ENCODE measurements at places on chromosomes 4 and X.

- no peak for DNase-seq
Measured at GRCh38 chrX:3257471-3257870, 89.0 kb downstream of the MXRA5 start.

DNA sequence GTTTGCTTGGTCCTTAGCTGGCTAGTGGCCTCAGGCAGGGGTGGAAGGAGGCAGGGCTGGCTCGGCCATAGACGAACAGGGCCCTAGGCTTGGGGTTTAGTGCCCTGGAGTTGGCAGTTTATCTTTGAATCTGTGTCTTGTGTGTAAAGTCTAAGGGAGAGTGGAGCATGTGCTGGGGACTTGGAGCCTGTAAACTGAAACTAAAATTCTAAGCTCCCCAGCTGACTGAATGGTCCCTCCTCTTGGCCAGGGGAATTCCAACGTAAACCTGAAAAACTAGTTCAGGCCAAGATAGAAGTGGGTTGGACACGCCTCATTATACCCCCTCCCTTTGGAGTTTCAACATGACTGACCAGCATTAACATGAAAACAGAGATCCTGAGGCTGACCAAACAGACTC lies 46.1 kb upstream of the GPR78 start:
- DNase-seq, result no peak

DNA sequence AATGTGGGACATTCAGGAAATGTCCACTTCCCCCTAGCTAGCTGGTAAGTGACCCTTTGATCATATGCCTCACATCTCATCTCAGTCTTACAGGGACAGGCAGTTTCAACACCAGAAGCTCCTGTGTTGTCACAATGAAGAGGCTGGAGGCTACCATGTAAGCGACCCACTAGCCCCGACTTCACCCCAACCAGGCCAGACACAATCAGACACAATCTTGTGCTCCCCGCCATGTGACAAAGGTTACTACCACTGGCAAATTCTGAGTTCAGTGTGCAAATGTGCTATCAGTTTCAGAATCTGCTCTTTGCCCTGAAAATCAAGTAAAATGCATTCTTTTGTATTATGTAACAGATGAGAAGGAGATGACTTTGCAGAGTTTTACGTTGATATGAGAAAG lies 56.9 kb upstream of the STS start:
- no peak for DNase-seq

DNA sequence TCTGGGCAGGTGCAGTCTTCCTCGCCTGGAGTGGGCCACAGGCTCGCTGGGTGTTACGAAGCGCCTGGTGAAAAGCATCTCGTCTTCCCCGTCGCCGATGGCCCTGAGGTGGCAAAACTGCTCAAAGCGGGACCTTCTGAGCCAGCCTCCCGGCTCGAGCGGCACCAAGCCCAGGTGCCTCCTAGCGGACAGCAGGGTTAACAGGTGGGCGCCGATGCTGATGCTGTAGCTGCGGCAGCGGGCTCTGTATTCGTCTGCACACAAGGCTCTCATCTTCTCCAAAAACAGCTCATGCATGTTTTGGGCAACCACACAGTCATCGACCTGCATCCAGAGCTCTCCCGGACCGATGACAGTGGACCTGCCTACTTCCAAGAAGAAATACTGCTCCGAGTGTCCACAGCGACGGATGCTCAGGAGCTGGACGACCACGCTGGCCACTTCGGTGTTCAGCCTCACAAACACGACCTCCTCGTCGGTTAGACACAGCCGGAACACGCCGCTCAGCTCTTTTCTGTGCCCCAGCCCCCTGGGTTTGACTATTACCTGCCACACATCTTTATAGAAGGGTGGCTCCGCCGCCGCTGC lies 1.2 kb downstream of the IRS4 start:
- DNase-seq, result no peak

DNA sequence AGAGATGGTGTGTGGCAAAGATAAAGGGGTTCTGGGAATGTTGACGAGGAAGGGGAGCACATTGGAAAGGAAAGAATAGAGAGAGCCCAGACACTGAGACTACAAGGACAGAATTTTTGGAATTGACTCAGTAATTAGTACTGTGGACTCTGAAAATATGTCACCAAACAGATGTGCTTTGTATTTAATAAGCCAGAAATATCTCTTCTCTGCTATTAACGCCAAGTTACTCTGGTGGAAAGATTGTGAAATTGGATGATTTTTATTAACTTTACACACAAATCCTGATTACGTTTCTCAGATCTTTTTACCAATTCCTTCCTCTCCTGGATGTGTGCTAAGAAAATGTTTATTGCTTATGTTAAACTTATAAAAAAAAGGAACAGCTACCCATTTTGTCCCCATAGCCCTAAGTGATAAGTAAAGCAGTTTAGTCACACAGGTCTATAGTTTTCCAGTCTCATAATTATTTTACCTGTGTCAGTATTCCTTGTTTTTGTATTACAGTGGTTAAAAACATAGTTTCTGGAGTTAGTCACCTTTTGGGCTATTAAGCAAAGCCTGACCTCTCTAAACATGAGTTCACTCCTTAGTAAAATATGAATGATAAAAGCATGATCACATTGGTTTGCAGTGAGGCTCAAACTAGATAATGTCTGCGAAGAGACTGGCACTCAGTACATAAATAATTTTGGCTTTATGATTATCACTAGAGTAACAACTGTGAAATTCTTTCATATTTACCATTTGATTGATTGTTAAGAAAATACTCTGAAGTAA lies 1068.3 kb downstream of the STIM2 start:
- no peak for DNase-seq

DNA sequence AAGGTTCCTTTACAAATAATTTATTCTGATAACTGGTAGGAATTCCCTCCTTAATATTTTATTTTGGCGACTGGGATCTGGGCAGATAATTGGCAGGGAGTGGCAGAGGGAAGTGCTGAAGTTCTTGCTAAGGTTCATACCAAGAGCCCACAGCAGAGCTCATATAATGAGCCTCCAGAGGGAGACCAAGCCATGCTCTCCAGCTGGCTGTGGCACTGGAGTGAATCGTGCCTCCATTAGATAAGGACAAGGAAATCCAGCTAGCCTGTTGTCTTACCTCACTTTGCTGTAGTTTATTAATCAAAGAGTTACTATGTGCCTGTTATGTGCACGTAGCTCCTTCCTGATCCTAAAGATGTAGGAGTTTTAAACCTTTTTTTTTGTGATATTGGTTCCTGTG lies 1.3 kb downstream of the ASB12 start:
- no peak for DNase-seq

DNA sequence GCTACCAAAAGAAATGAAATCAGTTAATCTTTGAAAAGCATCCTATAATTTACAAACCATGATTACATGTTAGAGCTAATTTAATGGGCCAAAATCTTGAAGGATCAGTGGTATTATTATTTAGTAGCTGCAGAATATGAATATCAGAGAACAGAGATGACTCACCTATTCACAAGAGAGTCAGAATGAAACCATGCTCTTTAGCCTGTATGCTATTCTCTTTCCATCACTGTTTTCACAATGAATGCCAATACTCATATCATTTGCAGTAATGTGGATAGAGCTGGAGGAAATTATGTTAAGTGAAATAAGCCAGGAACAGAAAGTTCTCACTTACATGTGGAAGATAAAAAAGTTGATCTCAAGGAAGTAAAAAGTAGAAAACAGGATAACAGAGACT lies 414.1 kb downstream of the CENPC start:
- DNase-seq, result no peak

GRCh38 chr4:66606215-66606614 lies 935.9 kb upstream of the EPHA5 start:
- DNase-seq, result no peak

All from activated CD8-positive, alpha-beta memory T cell treated with anti-CD3 and anti-CD28 coated beads for 4 hours (primary cell).